ENCODE measurements at places on chromosomes 11 and 22. TPM values are rescaled to one million over a fixed set of nuclear protein-coding genes. Genes with fewer than 3 reads are reported as not detected.

DNA sequence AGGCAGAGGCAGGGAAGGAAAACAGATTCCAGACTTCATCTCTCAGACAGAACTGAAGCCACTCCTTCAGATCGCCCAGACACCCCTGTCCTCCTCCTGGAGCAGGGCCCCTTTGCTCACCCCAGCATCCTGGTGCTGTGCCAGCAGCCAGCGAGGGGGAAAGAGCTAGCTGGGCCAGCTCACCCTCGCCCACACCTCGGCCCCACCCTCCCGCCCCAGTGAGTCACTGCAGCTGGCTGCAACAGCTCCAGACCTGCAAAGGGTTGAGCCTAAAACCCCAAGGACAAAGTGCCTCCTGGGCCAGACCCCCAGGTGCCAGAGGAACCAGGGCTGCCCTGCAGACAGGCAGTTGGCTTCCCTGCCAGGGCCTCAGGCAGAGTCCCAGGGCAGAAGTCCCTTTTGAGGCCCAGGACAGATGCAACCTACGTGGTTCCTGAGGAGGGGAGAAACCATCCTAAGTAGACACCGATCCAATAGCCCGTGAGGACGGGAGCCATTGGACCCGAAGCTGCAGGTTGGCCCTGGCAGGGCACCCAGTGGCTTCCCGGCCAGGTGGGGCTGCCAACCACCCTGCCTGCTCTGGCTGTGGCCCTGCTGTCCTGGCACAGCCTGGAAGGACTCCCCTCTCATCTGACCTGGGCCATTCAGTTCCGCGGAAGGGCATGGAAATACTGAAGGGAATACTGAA lies 7.2 kb downstream of the AHNAK start:
- peaks cover 22% of the 10 kb centered on the region for H3K36me3 ChIP-seq
- peak overlapping the region; percentile 100 for H3K27ac ChIP-seq
- H3K4me1 ChIP-seq = peaks cover 88% of the 10 kb centered on the region
- no peak for DNase-seq
- no peaks in the 10 kb centered on the region for H3K27me3 ChIP-seq

GRCh38 chr11:121996574-121996973 lies 119.4 kb downstream of the BLID start:
- DNase-seq = no peak
- H3K27ac ChIP-seq = no peak overlapping the region
- no peaks in the 10 kb centered on the region for H3K27me3 ChIP-seq
- no peaks in the 10 kb centered on the region for H3K36me3 ChIP-seq

The CCDC87 gene
- total RNA-seq = 0.74 TPM

- H3K36me3 ChIP-seq = no peaks in the 10 kb centered on the region
- no peaks in the 10 kb centered on the region for H3K27me3 ChIP-seq
- peaks cover 33% of the 10 kb centered on the region for H3K4me1 ChIP-seq
Measured at GRCh38 chr11:18384157-18384641, 10.2 kb upstream of the LDHA start.

DNA sequence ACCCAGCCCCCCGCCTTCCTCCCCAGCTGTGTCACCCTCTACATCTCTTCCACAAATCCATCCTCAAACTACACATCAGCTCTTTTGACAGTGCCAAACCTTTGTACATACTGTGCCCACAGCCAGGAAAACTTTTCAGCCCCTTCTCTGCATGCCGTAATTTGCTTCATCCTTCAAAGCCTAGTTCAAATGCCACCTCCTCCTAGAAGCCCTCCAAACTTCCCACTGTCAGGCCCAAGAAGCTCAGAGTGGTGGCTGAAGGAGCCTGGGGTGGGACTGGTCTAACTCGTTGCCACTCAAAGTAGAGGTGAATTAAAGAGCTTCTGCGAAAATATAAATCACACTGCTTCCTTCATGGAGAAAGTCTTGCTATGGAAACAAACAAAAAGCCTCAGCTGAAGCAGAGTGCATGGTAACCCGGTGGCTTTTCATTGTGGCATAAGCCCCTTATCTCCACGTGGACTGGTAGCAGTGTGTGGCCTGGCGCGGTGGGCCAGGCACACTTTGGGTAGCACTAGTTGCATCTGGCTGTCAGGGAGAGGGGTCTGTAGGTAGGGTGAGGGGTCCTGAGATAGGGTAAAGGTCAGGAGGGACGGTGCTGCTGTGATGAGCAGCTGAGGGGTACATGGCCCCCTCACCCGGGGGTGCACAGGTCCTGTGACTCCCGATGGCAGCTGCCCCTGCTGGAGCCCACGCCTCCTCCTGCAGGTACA lies 76.9 kb downstream of the MYO7A start:
- DNase-seq = no peak

DNA sequence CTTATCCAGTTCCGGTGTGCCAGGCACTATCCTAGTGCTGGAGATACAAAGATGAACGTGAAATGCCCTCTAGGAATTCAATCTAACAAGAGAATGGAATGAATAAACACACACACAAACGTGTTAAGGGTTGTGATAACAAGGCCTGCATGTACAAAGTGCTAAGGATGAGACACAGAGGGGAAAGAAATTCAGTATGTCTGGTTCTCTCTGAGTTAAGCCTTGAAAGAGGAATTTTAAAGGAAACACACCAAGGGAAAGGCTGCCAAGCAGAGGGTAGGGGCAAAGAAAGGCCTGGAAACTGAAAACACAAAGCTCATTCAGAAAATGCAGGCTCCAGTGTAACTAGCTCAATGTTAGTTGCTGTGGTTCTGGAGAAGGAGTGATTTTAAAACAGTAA lies 4.2 kb downstream of the CHKA start:
- H3K27me3 ChIP-seq = no peaks in the 10 kb centered on the region
- DNase-seq = no peak
- H3K4me1 ChIP-seq = peaks cover 27% of the 10 kb centered on the region

DNA sequence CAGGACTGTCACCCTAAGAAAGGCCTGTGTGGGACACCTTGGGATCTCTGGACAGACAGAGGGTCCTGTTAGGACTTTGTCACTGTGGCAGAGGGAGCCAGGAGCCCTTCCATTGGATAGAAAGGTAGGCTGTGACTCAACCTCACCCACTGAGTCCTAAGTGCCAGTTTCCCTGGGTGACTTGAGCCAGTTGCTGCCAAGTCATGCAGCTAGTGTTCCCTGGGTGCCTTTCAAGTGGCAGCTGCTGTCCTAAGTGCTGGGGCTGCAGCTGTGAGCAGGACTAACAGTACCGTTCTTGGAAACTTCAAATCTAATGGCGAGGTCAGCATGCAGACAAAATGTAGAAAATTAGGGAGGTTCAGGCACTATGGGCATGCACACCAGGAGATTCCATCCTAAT lies 393.7 kb downstream of the TMEM135 start:
- H3K4me1 ChIP-seq = peaks cover 5% of the 10 kb centered on the region
- H3K27me3 ChIP-seq = no peaks in the 10 kb centered on the region
- no peaks in the 10 kb centered on the region for H3K36me3 ChIP-seq
- peak overlapping the region; percentile 27 for H3K27ac ChIP-seq

The TMEM123 gene
- total RNA-seq = 156 TPM

The RELA gene
- 59.2 TPM for total RNA-seq

The FAM111B gene
- total RNA-seq = 1.2 TPM

DNA sequence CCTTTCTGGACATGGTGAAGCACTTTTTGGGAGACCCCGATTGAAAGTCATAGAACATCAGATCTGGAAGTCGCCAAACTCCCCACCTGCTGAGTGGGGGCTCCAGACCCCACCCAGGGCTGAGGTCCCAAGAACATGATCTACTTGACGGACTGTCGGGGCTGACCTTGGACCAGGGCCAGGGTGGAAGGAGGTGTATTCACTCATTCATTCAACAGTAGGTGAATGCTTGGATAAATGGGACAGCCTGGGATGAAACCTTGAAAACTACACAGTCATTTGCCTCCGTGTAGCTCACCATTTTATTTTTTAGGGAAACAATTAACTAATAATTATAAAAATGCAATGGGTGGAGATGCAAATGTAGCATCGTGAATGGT lies 629.0 kb downstream of the BRD1 start:
- H3K4me3 ChIP-seq = no peak overlapping the region
- no peak for DNase-seq
- no peaks in the 10 kb centered on the region for H3K27me3 ChIP-seq
- no peaks in the 10 kb centered on the region for H3K36me3 ChIP-seq

The ISX gene
- total RNA-seq = not detected

The OR52I1 gene
- not detected for total RNA-seq

DNA sequence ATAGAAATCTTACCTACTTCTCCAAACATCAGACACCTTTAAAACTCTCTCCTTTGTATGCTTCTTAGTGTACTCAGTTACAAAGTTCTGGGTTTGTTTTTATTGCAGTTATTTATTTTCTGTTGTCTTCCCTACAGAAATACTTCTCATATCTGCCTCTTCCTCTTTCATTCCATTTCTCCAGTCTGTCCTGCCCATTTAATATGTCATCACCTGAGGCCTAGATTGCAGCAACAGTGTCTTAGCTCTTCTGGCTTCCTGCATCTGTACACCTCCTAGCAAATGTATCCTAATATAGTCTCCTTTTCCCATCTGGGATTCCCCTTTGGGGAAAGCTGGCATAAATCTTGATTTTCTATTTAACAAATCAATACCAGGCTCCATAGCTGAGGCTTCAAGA lies 34.9 kb upstream of the PCF11 start:
- DNase-seq = no peak
- no peaks in the 10 kb centered on the region for H3K27me3 ChIP-seq
- H3K27ac ChIP-seq = no peak overlapping the region

The P2RY2 gene
- 27.3 TPM for total RNA-seq

The ASCC2 gene
- 62.6 TPM for total RNA-seq

The PDE2A gene
- total RNA-seq = 57.0 TPM

DNA sequence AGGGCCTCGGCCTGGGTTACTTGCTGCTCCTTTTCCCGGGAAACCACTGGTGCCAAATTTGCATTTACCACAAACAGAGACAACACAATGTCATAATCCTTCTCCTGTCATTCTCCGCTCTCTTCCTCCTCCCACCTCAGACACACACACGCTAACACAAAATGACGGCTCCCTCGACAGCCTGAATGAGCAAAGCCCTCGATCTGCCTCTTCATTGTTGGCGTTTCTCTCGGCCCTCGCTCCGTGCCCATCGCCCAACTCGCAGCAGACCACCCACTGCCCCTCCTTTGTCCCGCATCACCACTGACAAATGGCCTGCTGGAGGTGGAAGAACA lies 12.5 kb upstream of the TCF20 start:
- H3K4me3 ChIP-seq = peak overlapping the region; percentile 53
- no peaks in the 10 kb centered on the region for H3K27me3 ChIP-seq
- H3K36me3 ChIP-seq = no peaks in the 10 kb centered on the region
- DNase-seq = no peak

- no peak overlapping the region for H3K27ac ChIP-seq
- H3K36me3 ChIP-seq = no peaks in the 10 kb centered on the region
- no peaks in the 10 kb centered on the region for H3K4me1 ChIP-seq
- DNase-seq = no peak
- no peaks in the 10 kb centered on the region for H3K27me3 ChIP-seq
- H3K4me3 ChIP-seq = no peak overlapping the region
Measured at GRCh38 chr11:134684576-134684975, 272.5 kb upstream of the B3GAT1 start.

DNA sequence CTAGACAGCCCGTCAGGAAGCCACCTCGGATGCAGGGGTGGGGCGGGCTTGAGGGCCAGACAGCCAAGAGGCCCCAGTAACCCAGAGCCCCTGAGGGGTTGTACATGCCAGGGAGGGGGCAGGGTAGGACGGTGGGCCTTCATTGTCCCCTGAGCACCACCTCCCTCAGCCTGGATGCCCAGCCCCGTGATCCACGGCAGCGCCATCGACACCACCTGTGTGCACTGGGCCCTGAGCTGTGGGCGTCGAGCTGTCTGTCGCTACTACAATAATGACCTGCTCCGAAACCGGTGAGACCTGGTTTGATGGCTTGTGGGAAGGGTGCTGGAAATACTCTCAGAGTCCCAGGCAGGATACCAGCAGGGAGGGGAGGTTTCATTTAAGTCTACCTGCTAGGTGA lies 37.4 kb upstream of the TPBGL start:
- no peak overlapping the region for H3K4me3 ChIP-seq
- no peak overlapping the region for H3K27ac ChIP-seq
- H3K4me1 ChIP-seq = no peaks in the 10 kb centered on the region
- DNase-seq = no peak

DNA sequence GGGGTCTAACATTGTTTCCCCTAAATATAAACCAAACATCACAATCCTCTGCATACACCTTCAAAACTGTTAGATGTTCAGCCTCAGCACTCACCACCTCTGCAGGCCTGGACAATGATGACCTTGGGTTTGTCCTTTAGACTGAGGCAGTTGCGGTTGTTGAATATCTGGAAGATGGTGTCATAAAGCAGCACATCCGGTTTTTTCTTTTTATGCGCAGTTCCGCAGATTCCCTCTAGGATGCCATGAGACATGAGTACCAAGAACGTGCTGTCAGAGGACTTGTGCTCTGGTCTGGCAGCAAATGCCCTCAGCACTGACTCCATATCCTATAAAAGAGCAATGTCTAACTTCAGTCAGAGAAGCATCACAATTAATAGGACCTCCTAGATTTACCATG lies 22.8 kb downstream of the CASP5 start:
- H3K27me3 ChIP-seq = no peaks in the 10 kb centered on the region
- DNase-seq = no peak
- H3K27ac ChIP-seq = no peak overlapping the region
- H3K4me1 ChIP-seq = no peaks in the 10 kb centered on the region

DNA sequence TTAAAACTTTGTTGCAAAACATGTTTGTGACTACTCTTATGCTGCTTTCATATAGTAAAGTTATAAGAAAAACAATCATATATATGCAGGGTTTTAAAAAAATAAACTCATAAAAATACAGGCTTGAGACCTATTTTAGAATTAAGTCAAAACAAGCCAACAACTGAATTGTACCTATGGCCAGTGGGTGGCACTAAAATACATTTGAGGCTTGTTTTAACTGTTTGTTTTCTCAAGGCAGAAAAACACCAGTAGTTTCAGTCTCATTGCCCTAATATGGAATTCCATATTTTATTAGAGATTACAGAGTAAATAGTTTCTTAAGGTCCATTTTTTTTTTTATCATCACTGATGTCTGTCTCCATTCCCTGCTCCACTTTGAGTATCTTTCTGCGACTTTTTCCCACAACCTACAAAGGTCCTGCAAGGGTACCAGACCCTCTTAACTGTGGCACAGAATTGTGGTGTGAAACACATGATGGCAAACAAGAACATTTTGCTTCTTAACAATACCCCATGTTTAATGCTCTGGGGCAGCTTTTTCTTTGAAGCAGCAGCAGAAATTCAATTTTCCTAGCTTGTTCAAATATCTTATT lies 8.5 kb upstream of the CCDC89 start:
- DNase-seq = no peak
- no peaks in the 10 kb centered on the region for H3K4me1 ChIP-seq
- H3K4me3 ChIP-seq = no peak overlapping the region
- H3K27ac ChIP-seq = no peak overlapping the region
- no peaks in the 10 kb centered on the region for H3K27me3 ChIP-seq
- no peaks in the 10 kb centered on the region for H3K36me3 ChIP-seq

- no peaks in the 10 kb centered on the region for H3K27me3 ChIP-seq
- no peak overlapping the region for H3K4me3 ChIP-seq
- DNase-seq = no peak
- H3K4me1 ChIP-seq = no peaks in the 10 kb centered on the region
Measured at GRCh38 chr11:47480762-47481161, 31.8 kb upstream of the RAPSN start.

DNA sequence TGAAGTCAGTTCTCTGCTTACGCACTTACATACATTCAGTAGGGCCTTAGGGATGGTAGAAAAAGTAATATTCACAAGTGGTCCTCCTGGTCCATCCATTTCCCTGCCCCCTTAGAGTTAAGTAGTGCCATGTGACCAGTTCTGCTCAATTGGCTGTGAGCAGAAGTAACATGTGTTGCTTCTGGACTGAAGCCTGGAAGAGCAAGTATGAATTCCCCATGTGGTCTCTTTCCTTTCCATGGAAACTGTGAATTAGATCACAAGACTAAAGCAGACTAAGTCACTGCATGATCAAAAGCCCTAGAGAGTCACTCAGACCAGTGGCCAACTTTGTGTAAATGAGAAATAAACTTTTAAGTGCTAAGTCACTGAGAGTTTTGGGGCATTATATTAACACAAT lies 341.7 kb upstream of the CADM1 start:
- H3K36me3 ChIP-seq = no peaks in the 10 kb centered on the region
- H3K4me1 ChIP-seq = no peaks in the 10 kb centered on the region
- H3K27ac ChIP-seq = no peak overlapping the region
- no peaks in the 10 kb centered on the region for H3K27me3 ChIP-seq

Measured in vagina (tissue), 2 donors.